IPS DF 6.9 (cell line): ENCODE measurements at places on chromosomes 4 and X.

GRCh38 chr4:110637408-110638088 is 14.7 kb upstream of the PITX2 start:
- DNase-seq = no peak
- H3K36me3 ChIP-seq = no peaks in the 10 kb centered on the region
- no peak overlapping the region for H3K27ac ChIP-seq
- H3K4me1 ChIP-seq = no peaks in the 10 kb centered on the region; the same call in none of the 2 replicates
- H3K4me3 ChIP-seq = peak overlapping the region; percentile 43; the same call in 1 of the 2 replicates

DNA sequence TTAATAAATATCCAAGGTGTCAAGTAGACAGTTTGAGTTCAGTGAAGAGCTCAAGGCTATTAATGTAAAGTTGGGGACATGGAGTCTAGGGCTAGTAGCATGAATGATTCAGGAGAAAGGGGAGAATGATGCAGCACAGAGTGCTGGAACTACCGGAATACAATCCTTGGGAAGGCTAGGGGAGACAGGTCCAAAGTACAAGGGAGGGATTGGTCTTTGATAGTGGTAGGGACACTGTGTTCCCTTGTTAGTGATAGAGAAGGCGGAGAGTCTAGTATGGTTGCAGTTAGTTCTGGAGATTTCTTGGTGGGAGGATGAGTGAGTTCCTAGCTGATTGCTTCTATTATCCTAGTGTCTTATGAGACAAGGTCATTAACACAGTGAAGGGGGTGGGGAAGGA is 8.7 kb downstream of the GCNA start:
- H3K4me3 ChIP-seq = no peak overlapping the region
- H3K27ac ChIP-seq = no peak overlapping the region
- H3K27me3 ChIP-seq = no peaks in the 10 kb centered on the region
- DNase-seq = no peak
- H3K36me3 ChIP-seq = no peaks in the 10 kb centered on the region

- DNase-seq = no peak
- no peaks in the 10 kb centered on the region for H3K36me3 ChIP-seq
- H3K27me3 ChIP-seq = no peaks in the 10 kb centered on the region
- no peak overlapping the region for H3K27ac ChIP-seq
- no peak overlapping the region for H3K4me3 ChIP-seq
Measured at GRCh38 chr4:101238706-101239105, 108.6 kb downstream of the PPP3CA start.

GRCh38 chrX:144681501-144681900 is 565.8 kb upstream of the SPANXN1 start:
- H3K4me1 ChIP-seq = no peaks in the 10 kb centered on the region
- no peaks in the 10 kb centered on the region for H3K36me3 ChIP-seq
- no peaks in the 10 kb centered on the region for H3K27me3 ChIP-seq
- H3K27ac ChIP-seq = no peak overlapping the region
- DNase-seq = no peak
- no peak overlapping the region for H3K4me3 ChIP-seq

DNA sequence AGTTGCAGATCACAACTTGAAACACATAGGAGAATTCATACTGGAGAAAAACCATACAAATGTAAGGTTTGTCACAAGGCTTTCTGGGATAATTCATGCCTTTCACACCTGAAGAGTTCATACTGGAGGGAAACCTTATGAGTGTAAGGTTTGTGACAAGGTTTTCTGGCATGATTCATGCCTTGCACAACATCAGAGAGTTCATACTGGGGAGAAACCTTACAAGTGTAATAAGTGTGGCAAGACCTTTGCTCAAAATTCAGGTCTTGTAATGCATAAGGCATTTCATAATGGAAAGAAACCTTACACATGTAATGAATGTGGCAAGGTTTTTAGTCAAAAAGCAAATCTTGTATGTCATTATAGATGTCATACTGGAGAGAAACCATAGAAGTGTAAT is 58.8 kb upstream of the ENPEP start:
- no peak for DNase-seq
- peaks cover 5% of the 10 kb centered on the region; the same call in 1 of the 2 replicates for H3K27me3 ChIP-seq
- no peaks in the 10 kb centered on the region for H3K36me3 ChIP-seq
- no peak overlapping the region for H3K27ac ChIP-seq
- H3K4me1 ChIP-seq = no peaks in the 10 kb centered on the region
- H3K4me3 ChIP-seq = no peak overlapping the region

GRCh38 chr4:124386648-124387047 is 325.9 kb downstream of the ANKRD50 start:
- DNase-seq = no peak
- H3K4me1 ChIP-seq = no peaks in the 10 kb centered on the region
- H3K36me3 ChIP-seq = no peaks in the 10 kb centered on the region
- H3K27ac ChIP-seq = no peak overlapping the region
- no peaks in the 10 kb centered on the region for H3K27me3 ChIP-seq
- no peak overlapping the region for H3K4me3 ChIP-seq

- DNase-seq = peak; percentile 50
- no peaks in the 10 kb centered on the region for H3K36me3 ChIP-seq
- H3K27me3 ChIP-seq = no peaks in the 10 kb centered on the region
- H3K4me1 ChIP-seq = no peaks in the 10 kb centered on the region
- no peak overlapping the region for H3K4me3 ChIP-seq
- H3K27ac ChIP-seq = no peak overlapping the region
Measured at GRCh38 chr4:38759113-38759789, 23.5 kb downstream of the TLR10 start.

- H3K4me3 ChIP-seq = no peak overlapping the region
- DNase-seq = no peak
- H3K36me3 ChIP-seq = no peaks in the 10 kb centered on the region
- no peaks in the 10 kb centered on the region for H3K27me3 ChIP-seq
- no peak overlapping the region for H3K27ac ChIP-seq
Measured at GRCh38 chr4:86910369-86910768, 18.1 kb upstream of the C4orf36 start.

DNA sequence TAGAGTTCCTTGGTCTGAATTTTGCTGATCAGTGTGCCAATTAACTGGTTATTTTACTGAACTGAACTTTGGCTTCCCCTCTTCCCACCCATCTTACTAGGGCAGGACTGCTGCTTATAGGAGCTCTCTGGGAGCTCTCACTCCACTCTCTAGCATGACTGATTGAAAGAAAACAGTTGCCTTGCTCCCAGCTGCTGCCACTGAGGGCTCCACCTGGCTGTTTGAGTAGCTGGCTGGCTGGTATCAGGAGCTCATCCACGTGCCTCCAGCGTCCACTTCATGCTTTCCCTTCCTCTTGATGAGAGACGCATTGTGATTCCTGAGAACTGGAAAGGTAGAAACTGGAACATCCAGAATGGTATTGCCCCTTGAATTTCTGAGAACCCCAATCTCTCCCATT is 73.0 kb upstream of the KLHL13 start:
- no peak overlapping the region for H3K4me3 ChIP-seq
- H3K27ac ChIP-seq = no peak overlapping the region
- no peak for DNase-seq

DNA sequence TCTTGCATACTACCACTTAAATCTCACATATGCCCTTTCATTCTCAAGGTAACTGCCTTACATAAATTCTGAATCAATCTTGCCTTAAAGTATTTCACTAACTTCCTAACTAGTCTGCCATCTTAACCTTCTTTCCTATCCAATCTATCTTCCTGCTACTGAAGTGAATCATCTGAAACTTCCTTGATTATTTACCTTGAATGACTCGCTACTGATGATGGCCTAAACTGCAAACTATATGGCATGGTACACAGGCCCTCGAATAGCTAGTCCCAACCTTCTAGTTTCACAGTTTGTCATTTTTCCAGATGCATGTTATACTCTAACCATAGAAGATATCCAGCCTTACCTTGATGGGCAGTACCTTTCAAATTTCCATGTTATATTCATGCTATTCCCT is 19.9 kb downstream of the PHKA1 start:
- no peak overlapping the region for H3K4me3 ChIP-seq
- no peak for DNase-seq
- H3K4me1 ChIP-seq = no peaks in the 10 kb centered on the region
- no peaks in the 10 kb centered on the region for H3K36me3 ChIP-seq

GRCh38 chr4:7158991-7159390 is 33.3 kb upstream of the SORCS2 start:
- no peaks in the 10 kb centered on the region for H3K4me1 ChIP-seq
- no peak for DNase-seq
- no peaks in the 10 kb centered on the region for H3K36me3 ChIP-seq

DNA sequence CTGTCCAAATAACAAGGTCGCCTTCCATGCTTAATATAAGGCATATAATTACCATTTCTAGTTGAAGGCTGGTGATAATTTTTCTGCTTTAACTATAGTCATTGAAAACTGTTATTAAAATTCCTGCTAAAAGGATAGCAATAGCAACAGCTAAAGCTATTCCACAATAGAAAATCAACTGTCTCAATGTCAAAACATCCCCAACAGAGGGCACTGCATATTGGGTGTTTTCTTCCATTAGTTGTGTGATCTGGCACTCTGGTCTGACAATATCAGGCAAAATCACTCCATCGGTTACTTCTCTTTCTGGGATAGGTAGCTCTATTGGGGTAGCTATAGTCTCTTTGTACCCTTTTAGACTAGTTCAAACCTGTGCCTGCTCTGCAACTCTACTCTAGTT is 53.5 kb downstream of the TMPRSS11F start:
- H3K4me1 ChIP-seq = peaks cover 1% of the 10 kb centered on the region; the same call in 1 of the 2 replicates
- DNase-seq = no peak
- H3K4me3 ChIP-seq = no peak overlapping the region
- no peaks in the 10 kb centered on the region for H3K36me3 ChIP-seq
- no peak overlapping the region for H3K27ac ChIP-seq

DNA sequence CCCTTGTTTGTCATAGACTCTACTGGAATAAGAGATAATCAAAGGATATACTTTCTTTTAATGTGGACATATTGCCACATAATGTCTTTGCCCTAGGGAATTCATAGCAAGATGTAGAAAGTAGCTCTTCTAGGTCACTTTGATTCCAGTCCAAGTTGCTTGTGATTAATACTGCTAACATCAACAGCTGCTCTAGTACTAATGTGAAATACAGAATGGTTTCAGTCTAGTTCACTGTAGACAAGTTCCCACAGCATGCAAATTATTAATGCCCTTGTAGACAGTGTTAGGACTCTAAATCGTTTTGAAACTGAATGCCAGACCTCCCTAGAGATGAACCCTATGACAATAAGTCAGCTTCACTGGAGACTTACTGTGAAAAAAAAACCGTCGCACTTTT is 494.6 kb upstream of the ATOH1 start:
- no peak overlapping the region for H3K4me3 ChIP-seq
- H3K27me3 ChIP-seq = no peaks in the 10 kb centered on the region
- no peak for DNase-seq

GRCh38 chr4:112266823-112267222 is 18.9 kb downstream of the TIFA start:
- no peak overlapping the region for H3K4me3 ChIP-seq
- H3K27ac ChIP-seq = no peak overlapping the region
- no peaks in the 10 kb centered on the region; the same call in 1 of the 2 replicates for H3K36me3 ChIP-seq

DNA sequence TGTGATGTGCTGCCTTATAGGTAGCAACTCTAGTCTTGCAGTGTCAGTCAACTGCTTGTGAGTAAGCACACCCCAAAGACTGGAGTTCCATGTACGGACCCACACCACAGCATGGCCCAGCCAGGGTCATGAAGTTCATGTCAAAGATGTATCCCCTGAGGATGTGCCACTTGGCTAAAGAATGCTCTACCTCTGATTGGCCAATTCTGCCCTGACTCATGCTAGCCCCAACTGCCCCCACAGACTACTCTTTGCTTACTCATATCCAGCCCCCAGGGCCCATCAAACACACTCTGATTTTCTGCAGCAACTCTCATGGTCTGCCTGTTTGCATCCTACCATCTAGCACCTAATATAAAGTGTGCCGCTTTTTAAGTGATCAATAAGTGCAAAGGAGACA is 62.5 kb downstream of the CHRDL1 start:
- no peaks in the 10 kb centered on the region for H3K4me1 ChIP-seq
- H3K27ac ChIP-seq = no peak overlapping the region

DNA sequence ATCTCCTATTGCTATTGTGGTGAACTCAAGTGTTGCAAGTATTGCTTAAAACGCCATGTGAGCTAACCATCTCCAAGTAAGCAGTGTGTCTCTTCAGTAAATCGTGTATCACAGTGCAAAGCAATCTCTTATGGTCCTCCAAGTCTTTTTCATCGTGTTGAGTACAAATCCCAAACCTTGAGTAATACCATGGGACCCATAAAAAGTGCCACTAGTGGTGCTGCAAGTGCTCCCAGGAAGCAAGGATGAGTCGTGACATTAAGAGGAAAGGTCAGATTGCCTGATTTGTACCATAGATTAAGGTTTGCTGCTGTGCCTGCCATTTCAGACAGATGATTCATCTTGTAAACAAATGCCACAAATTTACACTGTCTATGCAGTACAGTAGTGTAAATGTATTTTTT is 66.9 kb upstream of the BMPR1B start:
- H3K27me3 ChIP-seq = no peaks in the 10 kb centered on the region
- H3K4me3 ChIP-seq = no peak overlapping the region
- DNase-seq = no peak
- no peaks in the 10 kb centered on the region for H3K4me1 ChIP-seq

- no peak overlapping the region for H3K4me3 ChIP-seq
- no peaks in the 10 kb centered on the region for H3K27me3 ChIP-seq
- no peaks in the 10 kb centered on the region for H3K4me1 ChIP-seq
- H3K36me3 ChIP-seq = no peaks in the 10 kb centered on the region
- no peak overlapping the region for H3K27ac ChIP-seq
Measured at GRCh38 chr4:109079201-109079600, 223.3 kb downstream of the COL25A1 start.
